ENCODE measurements at places on chromosomes 13 and 19.
A peak's percentile ranks its signal among the peaks of the same experiment; 100 is the strongest.

DNA sequence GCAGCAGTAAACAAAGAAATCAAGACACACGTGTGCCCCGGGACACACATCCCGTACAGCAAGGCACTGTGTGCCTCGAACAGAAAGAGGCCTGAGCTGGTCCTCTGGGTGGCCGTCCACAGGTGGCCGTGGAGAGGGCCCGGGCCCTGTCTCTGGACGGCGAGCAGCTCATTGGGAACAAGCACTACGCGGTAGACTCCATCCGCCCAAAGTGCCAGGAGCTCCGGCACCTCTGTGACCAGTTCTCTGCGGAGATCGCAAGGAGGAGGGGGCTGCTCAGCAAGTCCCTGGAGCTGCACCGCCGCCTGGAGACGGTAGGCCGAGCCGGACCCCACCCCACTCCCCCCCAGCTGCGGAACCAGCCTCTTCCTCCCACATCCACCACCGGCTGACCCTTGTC, 30.7 kb upstream of the F7 start:
- DNase-seq: no peak
- H3K4me3 ChIP-seq: no peak overlapping the region

DNA sequence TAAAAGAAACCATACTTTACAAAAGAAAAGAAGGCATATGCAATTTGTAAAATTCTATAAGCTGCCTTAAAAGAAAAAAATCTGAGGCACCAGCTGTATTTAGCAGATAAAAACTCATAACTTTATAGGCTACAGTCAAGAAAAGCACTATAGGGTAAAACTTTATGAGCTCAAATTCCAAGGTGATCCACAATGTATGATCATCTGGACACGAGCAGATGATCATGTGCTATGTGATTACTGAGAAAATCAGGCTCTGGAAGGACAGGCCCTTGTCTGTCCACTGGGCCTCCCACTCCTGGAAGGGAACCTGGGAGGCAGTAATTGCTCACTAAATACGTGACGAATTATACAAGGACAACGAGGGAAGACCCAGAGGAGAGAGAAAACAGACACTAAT, 7.3 kb downstream of the GRTP1 start:
- H3K4me1 ChIP-seq: no peaks in the 10 kb centered on the region
- no peak for DNase-seq
- H3K27me3 ChIP-seq: no peaks in the 10 kb centered on the region
- H3K27ac ChIP-seq: no peak overlapping the region
- H3K4me3 ChIP-seq: no peak overlapping the region

GRCh38 chr13:96071504-96071903, 18.3 kb upstream of the UGGT2 start:
- no peaks in the 10 kb centered on the region for H3K4me1 ChIP-seq
- peaks cover 7% of the 10 kb centered on the region for H3K27me3 ChIP-seq
- no peak overlapping the region for H3K4me3 ChIP-seq
- no peak overlapping the region for H3K27ac ChIP-seq

DNA sequence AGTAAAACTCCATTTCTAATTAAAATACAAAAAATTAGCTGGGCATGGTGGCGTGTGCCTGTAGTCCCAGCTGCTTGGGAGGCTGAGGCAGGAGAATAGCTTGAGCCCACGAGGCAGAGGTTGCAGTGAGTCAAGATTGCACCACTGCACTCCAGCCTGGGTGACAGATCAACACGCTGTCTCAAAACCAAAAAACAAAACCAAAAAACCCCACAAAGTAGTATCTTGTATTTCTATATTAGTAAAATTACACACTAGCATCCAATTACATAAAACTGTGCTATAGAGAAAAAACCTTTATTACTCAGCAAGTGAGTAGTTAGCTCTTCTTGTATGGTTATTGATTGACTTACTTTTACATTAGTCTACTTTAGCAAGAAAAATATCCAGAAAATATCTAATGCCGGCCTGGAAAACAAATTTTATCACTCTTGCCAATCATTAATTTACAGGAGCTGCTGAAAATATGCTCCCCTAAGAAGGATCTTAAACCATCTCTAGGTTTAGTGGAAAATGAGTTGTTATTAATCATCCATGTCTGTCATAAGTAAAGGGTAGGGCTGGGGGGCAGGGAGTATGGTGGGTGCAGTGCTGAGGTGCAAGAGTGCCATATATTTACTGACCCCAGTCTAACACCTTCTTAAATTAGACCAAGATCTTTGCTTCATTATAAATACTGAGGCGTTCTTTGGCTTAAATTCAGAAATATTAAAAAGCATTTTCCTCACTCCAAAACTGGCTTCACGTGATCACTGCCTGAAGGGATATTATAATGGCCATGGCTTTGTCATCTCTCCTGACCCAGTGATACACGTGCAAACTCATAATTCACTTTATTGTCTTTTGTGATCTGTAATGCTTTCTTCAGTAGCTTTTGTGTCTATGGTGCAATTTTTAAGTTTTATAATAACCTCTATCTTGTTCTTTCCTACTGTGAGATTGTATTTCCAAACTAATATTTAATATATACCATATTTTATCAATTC, 44.1 kb downstream of the UBL3 start:
- H3K36me3 ChIP-seq: no peaks in the 10 kb centered on the region
- no peak overlapping the region for H3K4me3 ChIP-seq
- no peak overlapping the region for H3K27ac ChIP-seq

GRCh38 chr19:16315825-16316505, 8.7 kb upstream of the KLF2 start:
- H3K36me3 ChIP-seq: no peaks in the 10 kb centered on the region
- H3K27me3 ChIP-seq: no peaks in the 10 kb centered on the region
- H3K4me1 ChIP-seq: peaks cover 11% of the 10 kb centered on the region
- H3K4me3 ChIP-seq: peak overlapping the region; percentile 22

DNA sequence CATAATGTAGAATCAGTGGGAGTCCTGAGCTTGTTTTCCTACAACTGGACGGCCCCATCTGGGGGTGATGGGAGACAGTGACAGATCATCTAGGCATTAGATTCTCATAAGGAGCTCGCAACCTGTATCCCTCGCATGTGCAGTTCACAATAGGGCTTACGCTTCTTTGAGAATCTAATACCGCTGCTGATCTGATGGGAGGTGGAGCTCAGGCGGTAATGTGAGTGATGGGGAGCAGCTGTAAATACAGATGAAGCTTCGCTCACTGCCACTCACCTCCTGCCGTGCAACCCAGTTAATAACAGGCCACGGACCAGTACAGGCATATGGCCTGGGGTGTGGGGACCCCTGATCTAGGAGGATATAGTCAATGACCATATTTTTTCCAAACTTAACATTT, 38.8 kb downstream of the RCBTB1 start:
- no peak overlapping the region for H3K4me3 ChIP-seq
- no peak overlapping the region for H3K27ac ChIP-seq
- H3K36me3 ChIP-seq: no peaks in the 10 kb centered on the region
- DNase-seq: no peak

GRCh38 chr13:20090349-20090748, 70.5 kb downstream of the GJA3 start:
- H3K27ac ChIP-seq: no peak overlapping the region
- H3K4me1 ChIP-seq: no peaks in the 10 kb centered on the region
- no peaks in the 10 kb centered on the region for H3K36me3 ChIP-seq
- H3K4me3 ChIP-seq: no peak overlapping the region
- no peaks in the 10 kb centered on the region for H3K27me3 ChIP-seq

- no peak overlapping the region for H3K27ac ChIP-seq
- no peaks in the 10 kb centered on the region for H3K36me3 ChIP-seq
- H3K4me3 ChIP-seq: no peak overlapping the region
- peaks cover 9% of the 10 kb centered on the region for H3K27me3 ChIP-seq
- DNase-seq: peak; percentile 7
These were observed 1.2 kb upstream of the SLAIN1 start for GRCh38 chr13:77696006-77696878.

- H3K4me1 ChIP-seq: no peaks in the 10 kb centered on the region
- peaks cover 64% of the 10 kb centered on the region for H3K27me3 ChIP-seq
- peak within 1 kb of the TSS; percentile 48 for H3K4me3 ChIP-seq
- DNase-seq: no peak
- no peaks in the 10 kb centered on the region for H3K36me3 ChIP-seq
These were observed at the start of gene TMEM59L for GRCh38 chr19:18612772-18613588. Gene TMEM59L (plus strand): TSS chr19:18612870. CDS start chr19:18612959, 89 bp downstream.

GRCh38 chr19:53553865-53554791, 16.2 kb downstream of the ZNF331 start:
- peak overlapping the region; percentile 92 for H3K27ac ChIP-seq
- no peaks in the 10 kb centered on the region for H3K36me3 ChIP-seq
- DNase-seq: peak; percentile 88

GRCh38 chr19:5435642-5436017, 19.6 kb upstream of the ZNRF4 start:
- H3K4me3 ChIP-seq: no peak overlapping the region
- DNase-seq: no peak
- H3K27ac ChIP-seq: no peak overlapping the region
- H3K27me3 ChIP-seq: no peaks in the 10 kb centered on the region
- peaks cover 11% of the 10 kb centered on the region for H3K4me1 ChIP-seq
- no peaks in the 10 kb centered on the region for H3K36me3 ChIP-seq

DNA sequence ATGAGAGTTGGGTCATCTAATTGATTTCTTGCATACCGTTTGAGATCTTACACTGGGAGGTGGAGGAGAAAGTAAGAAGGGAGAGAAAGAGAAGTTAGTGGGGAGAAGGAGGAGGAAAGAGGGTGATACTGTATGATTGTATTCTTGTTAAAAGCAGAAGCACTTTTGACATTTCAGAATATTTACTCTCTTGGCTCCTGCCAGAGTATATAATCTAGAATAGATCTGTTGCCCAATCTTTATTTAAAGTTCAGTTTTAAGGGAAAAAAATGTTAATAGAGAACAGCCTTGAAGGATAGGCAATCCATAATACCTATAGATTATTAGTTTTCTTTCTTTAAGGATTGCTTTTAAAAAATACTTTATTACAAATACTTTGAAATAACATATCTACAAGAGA, 41.5 kb downstream of the PDS5B start:
- H3K36me3 ChIP-seq: no peaks in the 10 kb centered on the region
- H3K4me1 ChIP-seq: no peaks in the 10 kb centered on the region
- H3K4me3 ChIP-seq: no peak overlapping the region
- no peak overlapping the region for H3K27ac ChIP-seq
- no peaks in the 10 kb centered on the region for H3K27me3 ChIP-seq
- DNase-seq: no peak

GRCh38 chr13:100130092-100130491, 41.2 kb downstream of the PCCA start:
- H3K27me3 ChIP-seq: no peaks in the 10 kb centered on the region
- H3K27ac ChIP-seq: no peak overlapping the region
- no peaks in the 10 kb centered on the region for H3K36me3 ChIP-seq
- no peak for DNase-seq
- H3K4me1 ChIP-seq: peaks cover 5% of the 10 kb centered on the region

- no peaks in the 10 kb centered on the region for H3K27me3 ChIP-seq
- DNase-seq: no peak
- no peak overlapping the region for H3K27ac ChIP-seq
- H3K4me3 ChIP-seq: no peak overlapping the region
- no peaks in the 10 kb centered on the region for H3K36me3 ChIP-seq
These were observed 103.9 kb downstream of the GADD45B start for GRCh38 chr19:2579678-2580280.

GRCh38 chr19:52722062-52723003, 12.5 kb downstream of the ZNF611 start:
- peak; percentile 86 for DNase-seq
- H3K4me1 ChIP-seq: peaks cover 3% of the 10 kb centered on the region
- peaks cover 2% of the 10 kb centered on the region for H3K36me3 ChIP-seq
- no peak overlapping the region for H3K27ac ChIP-seq
- H3K4me3 ChIP-seq: no peak overlapping the region
- no peaks in the 10 kb centered on the region for H3K27me3 ChIP-seq

- H3K27ac ChIP-seq: no peak overlapping the region
- no peaks in the 10 kb centered on the region for H3K4me1 ChIP-seq
- H3K27me3 ChIP-seq: no peaks in the 10 kb centered on the region
- H3K36me3 ChIP-seq: no peaks in the 10 kb centered on the region
These were observed 168.6 kb downstream of the ZNF536 start for GRCh38 chr19:30540761-30541160.

DNA sequence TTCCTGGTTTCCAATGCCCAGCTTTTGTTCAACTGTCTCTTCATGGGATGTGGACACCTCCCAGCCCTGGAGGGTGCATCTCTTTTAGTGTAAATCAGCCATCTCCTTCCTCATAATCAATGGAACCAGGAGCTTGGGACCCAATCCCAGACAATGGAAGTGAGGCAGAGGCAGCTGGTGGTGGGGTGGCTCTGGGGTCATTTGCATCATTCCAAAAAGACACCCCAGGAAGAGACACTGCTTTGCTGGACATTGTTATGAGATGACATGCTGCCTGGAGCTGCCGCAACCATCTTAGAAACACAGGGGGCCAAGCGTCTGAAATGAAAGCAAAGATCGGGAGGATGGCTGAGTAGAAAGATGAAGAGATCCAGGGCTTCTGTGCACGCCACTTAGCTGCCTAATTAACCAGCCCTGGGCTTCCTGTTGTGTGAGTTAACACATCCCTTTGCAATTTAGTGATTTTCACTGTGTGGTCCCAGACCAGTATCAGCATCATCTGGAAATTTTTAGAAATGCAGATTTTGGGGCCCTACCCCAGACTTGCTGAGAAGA, 36.1 kb downstream of the IRS2 start:
- no peaks in the 10 kb centered on the region for H3K27me3 ChIP-seq
- H3K4me3 ChIP-seq: no peak overlapping the region
- no peak for DNase-seq
- no peak overlapping the region for H3K27ac ChIP-seq

GRCh38 chr19:56832352-56832928, 8.1 kb downstream of the PEG3 start:
- no peaks in the 10 kb centered on the region for H3K27me3 ChIP-seq
- H3K36me3 ChIP-seq: no peaks in the 10 kb centered on the region
- H3K4me3 ChIP-seq: no peak overlapping the region
- no peak for DNase-seq

- no peak overlapping the region for H3K4me3 ChIP-seq
- no peaks in the 10 kb centered on the region for H3K4me1 ChIP-seq
- H3K27me3 ChIP-seq: no peaks in the 10 kb centered on the region
- no peak for DNase-seq
- H3K36me3 ChIP-seq: no peaks in the 10 kb centered on the region
These were observed 59.4 kb downstream of the TSC22D1 start for GRCh38 chr13:44516771-44517170.

DNA sequence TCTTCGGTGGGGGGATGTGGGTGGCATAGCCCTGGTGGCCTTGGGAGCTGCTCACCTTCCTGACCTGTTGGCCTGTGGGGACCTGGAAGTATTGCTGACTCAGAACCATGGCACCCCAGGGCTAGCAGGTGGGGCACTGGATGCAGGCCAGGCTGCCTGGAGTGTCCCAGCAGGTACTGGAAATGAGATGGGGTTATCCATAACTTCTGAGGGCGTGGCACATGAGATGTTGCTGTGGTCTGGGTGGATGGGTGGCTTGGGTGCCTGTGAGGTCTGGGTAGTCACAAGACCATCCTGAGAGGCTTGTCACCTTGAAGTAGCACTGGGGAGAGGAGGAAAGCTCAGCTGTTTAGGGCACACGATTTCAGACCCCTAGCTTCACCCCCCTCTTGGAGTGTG, 636 bp upstream of the RNF225 start:
- H3K27me3 ChIP-seq: no peaks in the 10 kb centered on the region
- no peaks in the 10 kb centered on the region for H3K4me1 ChIP-seq
- no peak overlapping the region for H3K4me3 ChIP-seq
- no peak overlapping the region for H3K27ac ChIP-seq

- no peaks in the 10 kb centered on the region for H3K27me3 ChIP-seq
- no peaks in the 10 kb centered on the region for H3K4me1 ChIP-seq
These were observed 17.8 kb upstream of the CCNA1 start for GRCh38 chr13:36414461-36414860.
